ENCODE measurements at places on chromosomes 3 and 15. TPM values are rescaled to one million over a fixed set of nuclear protein-coding genes. Genes with fewer than 3 reads are reported as not detected.

GOLGA6A gene
- total RNA-seq: not detected

KLF15 gene
- 1.6 TPM for total RNA-seq

- no peak for DNase-seq
Observed at GRCh38 chr3:85808755-85809154, 850.0 kb downstream of the CADM2 start.

GRCh38 chr3:179769411-179770247, 116.8 kb downstream of the USP13 start:
- no peak for DNase-seq

GRCh38 chr3:69161587-69162307, 39.4 kb upstream of the LMOD3 start:
- peak; percentile 32 for DNase-seq

DNA sequence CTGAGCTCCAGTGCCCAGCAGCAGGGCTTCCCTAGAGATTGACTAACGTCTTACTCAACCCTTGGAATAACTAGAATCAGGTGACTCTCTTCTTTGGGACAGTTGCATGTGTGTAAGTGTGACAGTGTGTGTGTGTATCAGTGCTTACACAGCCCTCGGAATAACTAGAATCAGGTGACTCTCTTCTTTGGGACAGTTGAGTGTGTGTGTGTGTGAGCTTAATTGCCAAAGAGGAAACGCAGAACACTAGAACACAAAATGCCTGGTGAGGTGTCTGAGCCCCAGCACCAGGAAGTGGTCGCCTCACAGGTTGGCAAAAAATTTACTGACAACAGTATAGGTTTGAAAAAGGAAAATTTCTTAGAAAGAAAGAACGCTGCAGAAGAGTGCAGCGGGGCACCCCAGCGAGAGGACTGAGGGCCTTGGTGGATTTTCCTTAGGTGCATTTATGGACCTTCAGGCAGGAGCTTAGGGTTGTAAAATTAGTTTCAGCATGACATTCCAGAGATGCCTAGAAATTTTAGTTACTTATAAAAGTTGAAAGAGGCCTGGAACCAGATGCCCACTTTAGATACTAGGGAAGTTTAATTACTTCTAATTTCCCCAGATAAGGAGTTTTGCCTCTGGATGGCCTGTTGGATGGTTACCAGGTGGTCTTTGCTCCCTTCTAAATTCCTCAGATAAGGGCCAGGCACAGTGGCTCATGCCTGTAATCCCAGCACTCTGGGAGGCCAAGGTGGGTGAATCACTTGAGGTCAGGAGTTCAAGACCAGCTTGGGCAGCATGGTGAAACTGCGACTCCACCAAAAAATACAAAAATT, 3.7 kb upstream of the WDR82 start:
- no peak for DNase-seq

- DNase-seq: peak; percentile 25
Observed at GRCh38 chr3:169812332-169813235, at the start of the genes LRRC34 and LRRIQ4. Gene LRRC34 (minus strand): TSS chr3:169812904. CDS start chr3:169812548, 356 bp downstream. Gene LRRIQ4 (plus strand): TSS chr3:169812870. CDS start chr3:169821922, 9,052 bp downstream.

- no peak for DNase-seq
Observed at GRCh38 chr15:69734699-69735098, 282.1 kb downstream of the RPLP1 start.

DNA sequence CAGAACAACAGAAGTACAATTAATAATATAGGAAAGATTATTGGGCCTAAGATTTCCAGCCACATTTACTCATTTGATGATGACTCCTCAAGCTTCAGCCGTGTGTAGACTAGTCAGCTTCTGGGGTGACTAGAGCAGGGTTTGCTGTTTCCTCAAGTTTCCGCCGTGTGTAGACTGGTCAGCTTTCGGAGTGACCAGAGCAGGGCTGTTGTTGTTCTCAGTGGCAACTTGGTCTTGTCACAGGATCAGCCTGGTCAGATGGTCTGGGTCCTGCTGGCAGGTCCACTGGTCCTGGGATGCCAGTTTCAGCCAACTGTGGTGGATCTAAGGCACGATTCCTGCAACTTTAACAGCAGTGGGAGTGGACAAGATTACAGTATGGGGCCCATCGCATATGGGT, 21.8 kb upstream of the NOX5 start:
- no peak for DNase-seq

DNA sequence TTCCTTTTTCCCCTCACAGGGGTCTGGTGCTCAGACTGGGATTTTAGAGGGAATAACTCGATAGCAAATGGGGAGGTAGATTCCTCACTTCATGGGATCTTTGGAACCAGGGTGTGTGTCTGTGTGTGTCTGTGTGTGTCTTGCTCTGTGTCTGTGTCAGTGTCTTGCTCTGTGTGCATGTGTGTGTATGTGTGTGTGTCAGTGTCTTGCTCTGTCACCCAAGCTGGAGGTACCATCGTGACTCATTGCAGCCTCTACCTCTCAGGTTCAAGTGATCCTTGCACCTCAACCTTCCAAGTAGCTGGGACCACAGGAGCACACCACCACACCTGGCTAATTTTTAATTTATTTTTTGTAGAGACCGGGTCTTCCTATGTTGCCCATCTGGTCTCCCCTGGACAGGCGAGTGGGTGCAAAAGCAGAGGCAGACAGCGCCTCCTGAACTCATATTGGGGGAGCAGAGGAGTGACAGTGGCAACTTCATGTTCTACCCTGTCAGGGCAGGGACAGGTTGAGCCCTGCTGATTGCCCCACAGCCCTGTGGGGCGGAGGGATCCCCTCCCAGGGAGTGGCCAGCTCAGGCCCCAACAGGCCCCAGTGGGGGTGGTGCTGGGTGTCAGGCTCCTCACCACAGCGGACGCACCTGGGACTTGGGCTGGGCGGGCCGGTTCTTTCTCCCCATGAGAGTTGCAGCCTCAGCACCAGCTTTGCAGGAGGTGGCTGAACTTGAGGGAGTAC, 10.4 kb upstream of the SEMA4B start:
- DNase-seq: peak; percentile 48

DNA sequence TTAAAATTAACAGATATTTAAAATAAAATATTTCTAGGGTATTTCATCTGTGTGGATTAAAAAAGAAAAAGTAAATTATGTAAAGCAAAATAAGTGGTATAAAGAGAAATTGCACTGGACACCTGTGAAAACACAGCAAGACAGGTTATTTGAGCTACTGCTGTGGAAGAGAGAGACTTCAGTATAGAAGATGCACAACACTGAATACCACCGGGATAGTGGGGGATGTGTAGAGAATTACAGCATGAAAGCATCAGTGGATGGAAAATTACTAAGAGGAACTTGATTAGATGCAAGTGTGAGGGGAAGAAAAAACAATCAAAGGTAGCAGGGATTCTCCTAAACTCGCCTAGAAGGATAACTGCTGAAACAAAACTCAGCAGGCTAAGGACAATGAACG, 1242.5 kb upstream of the GBE1 start:
- DNase-seq: no peak

DNA sequence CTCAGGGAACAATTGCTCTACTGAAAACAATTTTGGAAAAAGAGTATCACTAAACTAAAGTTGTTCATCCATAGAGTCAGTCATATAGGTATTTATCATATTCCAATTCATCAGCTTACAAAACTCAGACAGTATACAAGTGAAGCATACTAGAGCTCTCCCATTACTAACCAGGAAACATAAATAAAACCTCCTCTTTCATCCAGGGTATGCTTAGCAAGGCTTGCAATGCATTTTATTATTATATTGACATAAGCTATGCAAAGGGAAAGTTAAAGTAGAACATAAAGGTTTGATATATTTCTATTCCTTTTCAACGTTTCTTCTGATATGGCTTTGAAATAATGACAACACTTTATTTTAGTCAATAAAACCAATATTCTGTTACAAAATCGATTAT, 106.7 kb downstream of the GOLIM4 start:
- no peak for DNase-seq

- DNase-seq: no peak
Observed at GRCh38 chr3:14312375-14312774, 90.0 kb upstream of the SLC6A6 start.

DNA sequence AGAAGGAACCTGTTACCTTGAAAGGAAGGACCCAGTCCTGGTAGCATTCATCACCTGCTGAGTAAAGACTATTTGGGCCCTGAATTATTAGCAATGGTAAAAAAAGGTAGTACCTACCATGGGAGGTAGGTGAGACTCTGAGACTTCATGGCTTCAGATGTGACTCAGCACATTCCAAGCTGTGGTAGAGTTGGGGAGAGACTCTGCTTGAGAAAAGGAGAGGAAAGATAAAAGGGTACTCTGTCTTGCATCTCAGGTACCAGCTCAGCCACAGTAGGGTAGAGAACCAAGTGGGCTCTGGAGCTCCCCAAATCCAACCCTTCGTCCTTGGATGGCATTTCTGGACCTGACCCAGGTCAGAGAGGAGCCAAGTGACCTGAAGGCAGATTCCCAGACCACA, 430.4 kb downstream of the TBL1XR1 start:
- DNase-seq: no peak

DNA sequence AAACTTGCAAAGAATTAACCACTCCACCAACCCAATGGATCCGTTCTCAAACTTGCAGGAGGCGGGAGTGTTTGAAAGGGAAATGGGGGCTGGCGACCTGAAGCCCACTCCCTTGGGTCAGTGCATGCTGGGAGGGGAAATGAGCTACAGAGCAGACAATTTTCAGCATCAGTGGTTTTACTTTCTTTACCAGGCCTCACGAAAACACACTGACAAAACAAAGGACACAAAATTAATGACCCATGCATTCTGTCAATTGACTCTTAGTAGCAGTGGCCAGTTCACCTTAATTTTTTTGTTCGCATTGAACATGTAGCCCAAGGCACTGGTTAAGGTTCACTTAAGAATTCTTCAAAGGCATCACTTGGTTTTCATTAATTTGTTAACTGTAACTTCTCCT, 413.5 kb downstream of the MECOM start:
- no peak for DNase-seq
